Urinary bladder (tissue), 4 donors: ENCODE measurements at places on chromosomes 2 and 18. TPM values are rescaled to one million over a fixed set of nuclear protein-coding genes. Genes with fewer than 3 reads are reported as not detected.

- DNase-seq: no peak
These were observed 27.3 kb upstream of the TMX3 start for GRCh38 chr18:68742206-68742605.

DNA sequence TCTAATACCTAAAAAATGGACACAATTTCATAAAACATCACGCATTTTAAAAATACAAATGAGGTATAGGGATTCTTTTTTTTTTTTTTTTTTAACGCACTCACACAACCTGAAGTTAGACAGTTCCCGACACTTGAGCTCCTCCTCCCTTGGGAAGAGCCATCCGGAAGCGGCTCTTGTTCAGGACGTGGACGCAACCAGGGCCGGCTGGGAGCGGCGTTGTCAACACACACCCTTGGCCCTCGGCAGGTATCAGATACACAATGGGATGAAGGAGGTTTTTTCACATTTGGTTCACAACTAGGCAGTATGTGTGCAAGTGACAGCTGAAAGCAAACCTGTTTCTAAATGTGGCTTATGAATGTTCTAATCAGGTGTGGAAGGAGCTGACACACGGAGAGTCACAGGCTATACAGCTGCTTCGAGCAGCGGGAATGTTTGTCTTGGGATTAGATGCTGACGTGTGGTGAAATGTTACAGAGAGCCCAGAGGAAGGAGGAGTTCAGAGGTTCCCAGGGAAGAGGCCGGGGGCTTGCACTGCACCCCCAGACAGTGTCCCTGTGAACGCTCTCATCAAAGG, 111.1 kb downstream of the PXDN start:
- DNase-seq: no peak

- DNase-seq: no peak
These were observed 9.6 kb downstream of the CALCRL start for GRCh38 chr2:187438455-187438854.

GRCh38 chr18:77422974-77423867, 173.6 kb downstream of the GALR1 start:
- DNase-seq: no peak

DNA sequence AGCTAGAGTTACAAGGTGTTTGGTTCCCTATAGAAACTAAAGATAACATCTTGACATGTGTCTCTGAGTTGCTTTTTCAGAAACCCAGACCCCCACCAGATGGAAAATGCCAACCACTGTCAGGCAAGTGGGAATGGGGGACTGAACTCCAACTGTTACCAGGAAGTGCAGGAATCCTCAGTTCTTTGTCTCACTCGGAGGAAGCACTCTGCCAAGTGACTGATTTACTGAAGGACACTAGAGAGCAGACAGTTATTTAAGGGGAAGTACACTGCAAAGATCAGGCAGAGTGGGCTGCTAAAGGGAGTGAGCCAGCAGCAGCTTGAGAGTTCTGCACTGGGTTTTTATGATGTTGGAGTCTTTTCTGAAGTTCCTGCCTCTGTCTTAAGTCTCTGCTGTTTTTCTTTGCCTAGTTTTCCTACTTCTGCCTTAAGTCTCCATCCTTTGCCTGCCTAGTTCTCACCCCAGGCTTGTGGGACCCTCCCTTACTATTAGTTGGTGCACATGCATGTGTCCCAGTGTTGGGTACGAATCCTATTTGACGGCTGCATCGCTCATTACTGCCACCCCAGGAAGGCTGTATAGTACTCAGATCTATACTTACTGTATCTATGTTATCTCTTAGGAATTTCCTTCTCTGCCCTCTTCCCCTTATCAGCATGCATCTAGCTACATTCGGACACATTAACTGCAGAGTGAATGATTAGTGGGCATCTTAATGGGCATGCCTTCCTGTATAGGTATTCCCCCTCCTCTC, 97.1 kb downstream of the TEX51 start:
- no peak for DNase-seq

DNA sequence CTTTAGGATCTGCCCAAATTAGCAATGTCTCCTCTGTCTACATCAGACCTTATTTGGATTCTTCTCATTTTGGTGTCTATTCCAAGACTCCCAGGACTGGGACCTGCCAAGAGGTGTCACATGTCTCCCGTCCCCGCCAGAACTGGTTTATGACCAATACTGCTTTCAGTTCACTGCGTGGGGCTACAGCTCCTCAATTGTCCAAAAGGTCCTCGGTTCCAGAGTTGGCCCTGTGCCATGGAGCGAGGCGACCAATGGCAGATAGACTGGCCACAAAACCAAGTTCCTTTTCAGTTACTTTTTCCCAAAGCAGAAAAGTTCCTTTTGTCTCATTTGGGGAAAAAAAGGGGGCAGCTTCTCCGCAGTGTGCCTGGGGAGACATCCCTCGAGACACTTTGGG, 144.1 kb upstream of the ZNF236 start:
- no peak for DNase-seq

DNA sequence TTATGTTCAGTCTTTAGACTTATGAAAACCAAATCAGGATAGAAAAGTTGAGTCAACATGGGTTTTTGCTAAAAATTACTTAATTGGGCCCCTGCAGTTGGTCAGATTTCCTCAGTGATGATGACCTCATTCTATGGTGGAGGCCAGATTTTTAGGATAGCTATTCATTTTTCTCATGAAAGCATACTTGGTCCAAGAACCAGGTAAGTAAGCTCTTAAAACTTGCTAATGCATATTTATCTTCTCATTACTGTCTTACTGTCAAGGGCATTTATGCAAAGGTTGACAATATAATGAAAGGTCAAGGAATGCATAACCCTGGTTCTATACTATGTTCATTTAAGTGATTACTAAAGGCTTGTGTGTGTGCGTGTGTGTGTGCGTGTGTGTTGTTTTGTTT, 650.6 kb downstream of the SATB2 start:
- DNase-seq: no peak

GRCh38 chr2:25222477-25223121, 54.2 kb upstream of the POMC start:
- DNase-seq: no peak

GRCh38 chr2:80854831-80855230, 550.3 kb upstream of the LRRTM1 start:
- no peak for DNase-seq

DNA sequence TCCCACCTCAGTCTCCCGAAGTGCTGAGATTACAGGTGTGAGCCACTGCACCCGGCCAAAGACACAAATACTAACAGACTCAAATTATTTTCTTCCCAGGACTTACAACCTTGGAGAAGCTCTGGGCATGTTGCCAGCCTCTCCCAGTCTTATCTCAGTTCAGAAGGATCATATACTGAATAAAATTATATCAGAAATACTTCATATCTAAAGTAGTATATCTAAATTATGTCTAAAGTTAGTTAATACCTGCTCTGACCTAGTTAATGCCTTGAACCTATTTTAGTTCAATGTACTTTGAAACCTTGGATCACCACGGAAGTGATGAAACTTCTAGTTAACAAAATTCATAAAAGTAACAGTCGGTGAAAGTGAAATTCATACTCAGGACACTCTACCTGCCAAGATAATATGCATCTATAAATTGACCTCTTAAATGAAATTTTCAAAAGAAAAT, 34.4 kb upstream of the CYBRD1 start:
- DNase-seq: no peak

GRCh38 chr18:56089612-56090258, 501.7 kb upstream of the TCF4 start:
- no peak for DNase-seq

GRCh38 chr2:18848646-18849045, 259.3 kb upstream of the NT5C1B start:
- DNase-seq: no peak

GRCh38 chr18:28559511-28559910, 382.6 kb upstream of the CDH2 start:
- no peak for DNase-seq

DNA sequence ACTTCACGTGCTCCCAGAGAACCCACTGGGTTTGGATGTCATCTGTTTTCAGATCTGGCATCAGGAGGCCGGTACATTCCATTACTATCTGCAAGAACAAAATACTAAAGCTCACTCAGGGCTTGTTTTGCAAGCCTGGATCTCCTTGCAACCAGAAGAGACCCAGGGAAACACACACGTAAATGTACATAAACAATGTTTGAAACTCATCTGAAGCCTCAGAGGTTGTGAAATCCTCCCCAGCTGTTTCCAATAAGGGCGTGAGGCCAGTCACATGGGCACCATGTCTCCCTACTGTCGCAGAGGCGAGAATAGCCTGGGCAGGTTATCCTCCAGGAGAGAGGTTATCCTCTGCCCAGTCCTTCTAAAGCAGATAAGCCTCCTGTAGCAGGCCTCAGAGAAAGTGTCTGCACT, 186.9 kb downstream of the GFPT1 start:
- no peak for DNase-seq

DNA sequence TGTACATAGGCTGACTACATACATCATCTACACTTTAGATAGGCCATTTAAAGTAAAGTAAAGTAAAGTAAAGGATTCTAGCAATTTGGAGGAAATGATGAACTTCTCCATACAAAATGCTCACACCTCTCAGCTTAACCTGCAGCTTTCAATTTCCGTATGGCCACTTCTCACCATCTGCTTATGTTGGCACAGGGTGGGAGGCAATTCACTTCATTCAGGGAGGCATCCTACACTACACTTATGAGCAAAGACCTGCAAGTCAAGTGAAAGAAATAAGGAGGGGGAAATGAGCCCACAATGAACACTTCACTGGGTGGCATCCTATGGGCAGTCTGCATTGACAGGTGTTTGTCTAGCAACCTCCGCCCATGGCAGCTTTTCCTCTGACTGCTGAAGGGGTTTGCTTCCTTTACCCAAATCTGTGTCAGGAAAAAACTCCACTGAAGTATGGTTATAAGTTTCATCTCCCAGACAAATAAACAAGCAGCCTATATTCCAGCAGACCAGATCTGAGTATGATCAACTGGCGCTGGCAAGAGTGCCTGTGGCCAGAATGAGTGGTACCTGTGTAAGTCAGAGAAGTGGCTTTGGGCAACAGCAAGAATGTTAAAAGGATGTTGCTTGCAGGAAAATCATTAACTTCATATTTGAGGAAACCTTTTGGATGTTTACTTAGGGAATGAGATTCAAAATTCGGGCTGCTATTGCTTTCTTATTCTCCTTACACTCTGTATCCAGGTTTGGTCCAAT, 449.1 kb downstream of the TGIF1 start:
- no peak for DNase-seq

DNA sequence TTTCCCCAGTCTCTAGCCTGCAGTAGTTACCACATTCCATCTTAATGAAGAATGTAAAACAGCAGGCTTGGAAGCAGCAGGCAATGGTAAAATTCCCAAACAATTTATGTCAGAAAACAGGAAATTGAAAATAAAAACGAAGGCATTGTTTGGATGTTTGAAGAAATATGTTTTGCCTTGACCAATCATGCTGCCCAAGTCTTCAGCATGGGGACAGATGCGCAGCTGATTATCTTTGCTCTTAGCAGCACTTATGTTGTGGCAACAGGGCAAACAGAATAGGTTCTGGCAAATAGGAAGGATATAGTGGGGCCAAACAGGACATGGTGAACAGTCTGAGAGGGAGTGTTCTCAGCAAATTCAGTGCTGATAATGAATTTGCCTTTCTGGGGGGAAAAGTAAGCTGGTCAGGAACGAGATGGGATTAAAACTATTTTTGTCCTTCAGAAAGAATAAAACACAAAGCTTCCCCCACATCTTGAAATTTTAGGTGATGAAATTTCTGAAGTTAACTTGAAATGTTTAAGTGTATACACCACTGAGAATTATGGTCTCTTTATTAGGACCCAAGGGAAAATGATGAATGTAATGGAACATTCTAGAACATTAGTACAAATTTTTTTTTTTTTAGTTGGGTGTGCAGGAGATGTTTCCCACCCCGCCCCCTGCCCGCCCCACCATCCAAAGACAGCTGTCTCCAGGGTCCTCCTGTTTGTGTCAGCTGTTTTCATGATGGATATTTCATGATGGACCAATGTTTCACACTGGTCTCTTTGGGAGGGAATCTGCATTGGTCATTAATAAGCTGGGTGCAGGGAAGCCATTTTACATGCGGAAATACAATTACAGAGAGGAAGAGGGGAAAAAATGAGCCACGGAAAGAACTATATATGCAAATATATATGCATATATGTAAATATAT, 239.5 kb upstream of the REV1 start:
- peak; percentile 8 for DNase-seq

DNA sequence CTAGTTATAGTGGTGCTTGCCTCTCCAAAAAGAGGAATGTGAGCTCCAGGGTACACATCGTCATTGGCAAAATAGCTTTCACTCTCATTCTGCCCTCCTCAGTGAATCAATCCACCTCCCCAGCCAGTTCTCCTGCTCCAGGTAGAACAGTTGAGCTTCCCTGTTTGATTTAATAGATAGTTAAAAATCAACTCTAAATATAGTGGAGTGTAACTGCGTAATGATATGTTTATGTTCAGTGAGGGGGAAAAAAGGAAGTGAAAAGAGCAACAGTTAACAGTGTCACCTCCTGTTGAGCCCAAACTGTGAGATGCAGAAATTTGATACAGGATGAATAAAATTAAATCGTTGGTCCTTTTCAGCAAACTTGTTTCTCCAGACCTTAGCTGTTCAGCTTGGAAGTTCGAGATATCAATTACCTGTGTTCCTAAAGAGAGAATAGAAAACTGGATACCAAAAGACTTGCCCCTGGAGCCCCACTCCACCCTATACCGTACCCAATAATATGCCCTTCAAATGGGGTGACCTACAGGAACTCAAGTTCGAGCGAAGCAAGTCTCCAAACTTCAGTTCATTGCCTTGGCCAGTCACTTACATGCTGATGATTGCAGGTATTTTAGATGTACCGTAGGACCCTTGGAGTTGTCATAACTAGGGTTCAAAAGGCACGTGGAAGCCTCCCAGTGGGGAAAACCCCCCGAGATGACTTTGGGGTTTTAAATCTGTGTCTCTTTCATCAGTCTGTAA, 708.4 kb downstream of the RNF144A start:
- DNase-seq: no peak

The RNF152 gene
- polyA plus RNA-seq: 3.4 TPM

The CNDP1 gene
- 0.20 TPM for polyA plus RNA-seq

The ABCB11 gene
- 0.04 TPM for polyA plus RNA-seq

The KCNIP3 gene
- 16.8 TPM for polyA plus RNA-seq

The ABCA12 gene
- polyA plus RNA-seq: 0.01 TPM

The MOGAT1 gene
- not detected for polyA plus RNA-seq

The TNS1 gene
- 576 TPM for polyA plus RNA-seq

The EFHD1 gene
- polyA plus RNA-seq: 22.1 TPM

The CRYBA2 gene
- polyA plus RNA-seq: not detected

The CNGA3 gene
- 0.15 TPM for polyA plus RNA-seq

The ADRA2B gene
- polyA plus RNA-seq: 1.2 TPM

The DNAH6 gene
- polyA plus RNA-seq: 0.58 TPM

The ALLC gene
- polyA plus RNA-seq: 0.19 TPM
